Stimulated activated CD8-positive, alpha-beta memory T cell treated with anti-CD3 and anti-CD28 coated beads, Interleukin-7, amount 100 ng/mL, for 1 hour (primary cell): ENCODE measurements at places on chromosomes 2 and 18.

- DNase-seq: no peak
These were observed 47.2 kb upstream of the GPR17 start for GRCh38 chr2:127598711-127599110.

DNA sequence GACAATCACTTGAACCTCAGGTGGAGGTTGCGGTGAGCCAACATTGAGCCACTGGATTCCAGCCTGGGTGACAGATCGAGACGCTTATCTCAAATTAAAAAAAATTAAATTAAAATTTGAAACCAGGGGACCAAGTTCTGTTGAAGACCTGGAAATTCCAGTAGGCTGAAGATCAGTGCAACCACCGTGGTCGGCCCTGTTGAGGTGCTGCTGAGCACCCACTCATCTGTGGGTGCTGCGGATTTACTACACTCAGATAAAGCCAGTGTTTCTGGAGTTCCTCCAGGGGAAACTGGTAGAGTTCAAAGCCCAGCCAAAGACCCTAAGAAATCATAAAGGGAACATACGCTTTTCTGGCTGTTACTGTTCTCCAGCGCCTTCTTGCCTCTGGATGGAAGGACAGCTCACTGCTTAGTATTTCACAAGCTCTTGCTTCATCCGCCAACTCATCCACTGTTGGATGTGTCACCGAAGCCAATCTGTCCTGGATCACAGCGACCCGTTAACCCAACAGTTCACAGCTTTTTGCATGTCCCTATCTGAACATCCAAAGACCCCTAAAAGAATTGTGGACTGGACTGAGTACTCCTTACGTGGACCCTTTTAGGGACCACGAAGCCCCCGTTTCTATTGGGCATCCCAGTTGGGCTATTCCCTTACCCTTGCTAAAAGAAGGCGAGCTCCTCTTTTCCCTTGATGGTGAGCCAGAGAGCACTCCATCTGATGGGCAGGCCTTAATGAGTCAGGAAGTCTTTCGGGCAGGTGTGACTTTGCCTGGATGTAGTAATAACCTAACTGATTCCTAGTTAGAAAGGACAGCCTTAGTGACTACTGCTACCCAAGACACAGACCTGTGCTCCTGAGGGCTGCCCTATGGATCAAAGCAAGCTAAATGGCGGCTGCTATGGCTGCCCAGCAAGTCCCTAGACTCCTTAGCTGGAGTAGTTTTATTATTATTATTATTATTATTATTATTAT is 6.0 kb upstream of the ALPP start:
- no peak for DNase-seq

GRCh38 chr2:113342650-113343049 is 63.9 kb upstream of the PAX8 start:
- DNase-seq: no peak

GRCh38 chr2:217393585-217394032 is 533.7 kb upstream of the TNP1 start:
- no peak for DNase-seq

GRCh38 chr2:163768881-163769695 is 33.3 kb upstream of the FIGN start:
- DNase-seq: no peak

DNA sequence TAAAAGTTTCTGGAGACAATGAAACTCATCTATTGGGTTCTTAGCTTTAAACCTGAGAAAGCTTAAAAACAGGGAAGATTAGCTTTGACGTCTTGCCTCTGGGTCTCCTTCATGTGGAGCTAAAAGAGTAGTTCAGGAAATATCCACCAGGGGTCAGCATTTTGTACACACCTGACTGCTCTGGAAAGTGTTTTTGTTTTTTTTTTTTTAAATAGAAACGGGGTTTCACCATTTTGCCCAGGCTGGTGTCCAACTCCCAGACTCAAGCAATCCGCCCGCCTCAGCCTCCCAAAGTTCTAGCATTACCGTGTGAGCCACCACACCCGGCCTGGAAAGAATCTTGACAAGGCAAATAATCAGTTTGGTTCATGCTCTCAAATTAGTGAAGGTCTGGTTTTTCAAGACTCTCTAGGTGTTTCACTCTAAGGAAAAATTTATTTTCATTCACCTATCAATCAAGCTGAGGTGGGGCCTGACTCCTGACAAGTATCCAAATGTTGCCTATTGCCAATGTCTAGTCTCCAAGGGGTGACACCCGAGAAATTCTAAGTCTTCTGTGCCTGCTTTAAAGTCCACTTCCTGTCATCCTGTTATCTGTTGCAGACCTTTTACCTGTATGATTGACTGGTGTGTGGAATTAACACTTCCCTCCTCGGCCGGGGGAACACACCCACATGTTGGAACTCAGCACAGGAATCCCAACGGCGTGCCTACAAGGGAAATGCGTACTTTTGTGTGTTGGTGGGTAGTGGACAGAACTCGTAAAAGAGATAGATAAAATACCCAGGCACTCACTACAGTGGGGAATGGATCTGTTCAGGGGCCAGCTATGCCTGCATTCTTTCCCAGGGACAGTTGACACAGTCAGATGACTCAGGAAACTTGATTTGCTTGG is 11.3 kb downstream of the IL1RN start:
- no peak for DNase-seq

DNA sequence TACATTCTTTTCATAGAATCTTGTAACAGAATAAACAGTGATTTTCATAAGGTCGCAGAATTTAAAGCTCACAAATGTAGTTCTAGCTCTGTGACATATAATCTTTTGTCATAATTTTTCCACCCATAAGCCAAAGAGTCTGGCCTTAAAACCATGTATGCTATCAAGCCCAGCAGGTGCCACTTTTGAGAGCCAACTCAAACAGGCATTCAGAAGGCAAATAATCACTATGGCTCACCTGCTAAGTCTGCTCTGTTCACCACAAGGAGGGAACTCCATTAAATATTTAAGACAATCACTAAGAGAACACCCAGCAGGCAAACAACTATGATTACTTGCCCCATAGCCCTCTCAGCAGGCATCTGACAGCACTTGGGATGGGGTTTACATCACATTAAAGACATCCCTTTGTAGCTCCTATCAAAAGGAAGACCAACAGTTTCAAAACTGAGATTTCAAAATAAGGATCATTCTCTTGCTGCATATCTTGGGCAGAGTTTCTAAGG is 241.6 kb downstream of the PDE11A start:
- DNase-seq: no peak

DNA sequence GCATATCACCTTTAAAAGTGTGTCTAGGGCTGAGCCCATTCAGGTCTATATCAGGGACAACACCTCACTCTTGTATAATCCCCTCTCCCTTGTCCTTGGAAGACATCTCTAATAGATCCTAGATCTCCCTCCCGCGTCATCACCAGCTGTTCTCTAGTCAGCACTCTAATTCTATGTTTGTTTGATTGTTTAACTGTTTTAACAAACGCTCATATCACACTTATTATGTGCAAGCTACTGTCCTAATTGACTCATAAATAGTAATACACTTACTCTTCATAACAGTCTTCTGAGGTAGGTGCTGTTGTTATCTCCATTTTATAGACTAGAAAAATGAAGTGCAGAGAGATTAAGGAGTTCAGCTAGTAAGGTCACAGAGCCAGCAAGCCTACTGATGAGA is 1.6 kb upstream of the ERMN start:
- no peak for DNase-seq

GRCh38 chr2:30422444-30423040 is 24.5 kb upstream of the LCLAT1 start:
- DNase-seq: peak; percentile 35
